ENCODE measurements at places on chromosomes 6 and 20.

DNA sequence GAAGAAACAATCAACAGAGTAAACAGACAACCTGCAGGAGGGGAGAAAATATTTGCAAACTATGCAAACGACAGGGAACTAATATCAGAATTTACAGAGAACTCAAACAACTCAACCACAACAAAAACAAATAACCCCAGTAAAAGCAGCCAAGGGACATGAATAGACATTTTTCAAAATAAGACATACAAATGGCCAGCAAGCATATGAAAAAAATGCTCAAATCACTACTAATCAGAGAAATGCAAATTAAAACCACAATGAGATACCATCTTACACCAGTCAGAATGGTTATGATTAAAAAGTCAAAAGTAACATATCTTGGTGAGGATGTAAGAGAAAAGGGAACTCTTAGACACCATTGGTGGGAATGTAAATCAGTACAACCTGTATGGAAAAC, 215.0 kb downstream of the THBS2 start:
- no peak for DNase-seq

GRCh38 chr6:37860226-37860839, 40.8 kb downstream of the ZFAND3 start:
- DNase-seq, result peak; percentile 31

GRCh38 chr20:17875106-17875980, 93.3 kb downstream of the SNX5 start:
- DNase-seq, result peak; percentile 56

GRCh38 chr20:4283016-4283415, 267.7 kb upstream of the RNF24 start:
- DNase-seq, result no peak

- DNase-seq, result no peak
These were observed 615 bp upstream of the EYA2 start for GRCh38 chr20:46893877-46894578.

DNA sequence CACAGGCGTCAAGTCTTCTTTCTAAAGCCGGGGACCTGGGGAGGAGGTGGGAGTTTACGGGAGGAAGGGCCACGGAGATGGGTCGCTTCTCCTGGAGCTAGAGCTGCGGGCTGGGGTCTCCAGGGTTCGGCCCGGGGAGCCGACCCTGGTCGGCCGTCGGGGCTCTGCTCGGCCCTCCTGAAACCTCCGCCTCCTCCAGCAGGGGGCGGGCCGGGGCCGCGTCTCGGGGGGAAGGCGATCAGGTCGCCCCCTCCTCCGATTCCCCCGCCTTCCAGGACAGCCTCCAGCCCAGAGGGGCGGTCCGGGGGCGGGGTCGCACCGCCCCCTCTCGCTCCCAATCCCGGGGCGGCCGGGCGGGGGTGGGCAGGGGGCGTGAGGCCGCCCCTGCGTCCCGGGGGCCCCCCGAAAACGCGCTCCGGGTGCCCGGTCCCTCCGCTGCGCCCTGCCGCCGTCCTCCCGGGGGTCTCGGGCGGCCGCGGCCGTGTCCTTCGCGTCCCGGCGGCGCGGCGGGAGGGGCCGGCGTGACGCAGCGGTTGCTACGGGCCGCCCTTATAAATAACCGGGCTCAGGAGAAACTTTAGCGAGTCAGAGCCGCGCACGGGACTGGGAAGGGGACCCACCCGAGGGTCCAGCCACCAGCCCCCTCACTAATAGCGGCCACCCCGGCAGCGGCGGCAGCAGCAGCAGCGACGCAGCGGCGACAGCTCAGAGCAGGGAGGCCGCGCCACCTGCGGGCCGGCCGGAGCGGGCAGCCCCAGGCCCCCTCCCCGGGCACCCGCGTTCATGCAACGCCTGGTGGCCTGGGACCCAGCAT, at the start of gene CEBPB:
Gene CEBPB (plus strand): TSS at position 580 of the 814 bp plus-strand sequence. CDS start 204 bp downstream, at position 784.
- peak; percentile 70 for DNase-seq

DNA sequence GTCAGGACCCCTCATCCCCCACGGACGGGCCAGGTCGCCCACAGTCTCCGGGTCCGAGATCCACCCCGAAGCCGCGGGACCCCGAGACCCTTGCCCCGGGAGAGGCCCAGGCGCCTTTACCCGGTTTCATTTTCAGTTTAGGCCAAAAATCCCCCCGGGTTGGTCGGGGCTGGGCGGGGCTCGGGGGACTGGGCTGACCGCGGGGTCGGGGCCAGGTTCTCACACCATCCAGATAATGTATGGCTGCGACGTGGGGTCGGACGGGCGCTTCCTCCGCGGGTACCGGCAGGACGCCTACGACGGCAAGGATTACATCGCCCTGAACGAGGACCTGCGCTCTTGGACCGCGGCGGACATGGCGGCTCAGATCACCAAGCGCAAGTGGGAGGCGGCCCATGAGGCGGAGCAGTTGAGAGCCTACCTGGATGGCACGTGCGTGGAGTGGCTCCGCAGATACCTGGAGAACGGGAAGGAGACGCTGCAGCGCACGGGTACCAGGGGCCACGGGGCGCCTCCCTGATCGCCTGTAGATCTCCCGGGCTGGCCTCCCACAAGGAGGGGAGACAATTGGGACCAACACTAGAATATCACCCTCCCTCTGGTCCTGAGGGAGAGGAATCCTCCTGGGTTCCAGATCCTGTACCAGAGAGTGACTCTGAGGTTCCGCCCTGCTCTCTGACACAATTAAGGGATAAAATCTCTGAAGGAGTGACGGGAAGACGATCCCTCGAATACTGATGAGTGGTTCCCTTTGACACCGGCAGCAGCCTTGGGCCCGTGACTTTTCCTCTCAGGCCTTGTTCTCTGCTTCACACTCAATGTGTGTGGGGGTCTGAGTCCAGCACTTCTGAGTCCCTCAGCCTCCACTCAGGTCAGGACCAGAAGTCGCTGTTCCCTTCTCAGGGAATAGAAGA, 978 bp downstream of the HLA-A start:
- no peak for DNase-seq

- DNase-seq, result no peak
These were observed 146.6 kb upstream of the SLC22A16 start for GRCh38 chr6:110622912-110623578.

- no peak for DNase-seq
These were observed 102.7 kb downstream of the ANKRD60 start for GRCh38 chr20:58125726-58126125.

GRCh38 chr6:19697744-19698290, 139.4 kb upstream of the ID4 start:
- no peak for DNase-seq

DNA sequence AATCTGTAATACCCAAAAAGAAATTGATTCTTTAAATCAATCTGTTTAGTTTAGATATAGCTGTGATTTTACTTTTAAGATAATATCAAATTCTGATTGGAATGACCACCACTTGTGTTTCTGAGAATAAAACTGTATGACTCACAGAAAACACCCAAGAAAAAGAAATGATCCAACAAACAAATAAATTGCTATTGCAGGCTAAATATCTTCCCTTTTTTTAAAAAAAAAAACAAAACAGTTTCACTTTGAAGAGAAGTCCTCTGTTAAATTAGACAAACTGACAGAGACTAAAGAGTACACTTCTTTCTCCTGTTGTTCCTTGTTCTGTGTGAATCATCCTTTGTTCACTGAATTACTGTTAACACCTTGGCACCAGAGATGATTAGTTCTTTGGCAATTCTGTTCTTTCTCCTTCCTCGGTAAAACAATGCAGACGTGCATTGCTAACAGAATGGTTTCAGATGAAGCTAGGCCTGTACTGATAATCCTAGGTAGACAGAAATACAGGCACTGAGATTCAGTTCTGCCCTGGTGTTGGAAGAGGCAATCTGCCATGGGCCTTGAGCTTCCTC, 895.2 kb upstream of the CITED2 start:
- DNase-seq, result no peak

DNA sequence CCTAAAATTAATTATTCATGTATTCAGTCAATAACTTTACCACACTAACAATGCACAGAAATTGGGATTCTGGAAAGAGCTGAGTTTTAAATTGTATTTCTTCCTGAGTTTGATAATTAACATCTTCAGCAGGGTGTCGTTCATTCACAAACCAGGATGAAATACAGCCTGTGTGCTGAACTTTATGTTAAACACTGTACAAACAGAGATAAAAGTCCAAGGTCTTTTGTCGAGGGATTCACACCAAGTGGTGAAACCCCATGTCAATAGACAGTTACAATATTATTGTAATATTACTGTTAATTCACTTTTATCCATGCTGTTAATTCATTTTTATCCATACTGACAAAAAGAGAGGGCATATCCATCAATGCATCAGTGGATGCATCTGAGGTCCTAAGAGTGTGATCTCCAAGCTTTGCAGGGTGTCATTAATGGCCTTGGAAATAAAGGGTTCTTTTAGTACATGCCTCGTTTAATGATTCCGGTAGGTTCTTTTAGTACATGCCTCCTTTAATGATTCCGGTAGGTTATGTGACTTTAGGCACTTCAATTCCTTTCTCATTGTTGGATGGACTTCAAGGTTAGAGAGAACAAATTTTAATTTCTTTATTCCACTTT, 234.3 kb downstream of the PLCB1 start:
- no peak for DNase-seq

DNA sequence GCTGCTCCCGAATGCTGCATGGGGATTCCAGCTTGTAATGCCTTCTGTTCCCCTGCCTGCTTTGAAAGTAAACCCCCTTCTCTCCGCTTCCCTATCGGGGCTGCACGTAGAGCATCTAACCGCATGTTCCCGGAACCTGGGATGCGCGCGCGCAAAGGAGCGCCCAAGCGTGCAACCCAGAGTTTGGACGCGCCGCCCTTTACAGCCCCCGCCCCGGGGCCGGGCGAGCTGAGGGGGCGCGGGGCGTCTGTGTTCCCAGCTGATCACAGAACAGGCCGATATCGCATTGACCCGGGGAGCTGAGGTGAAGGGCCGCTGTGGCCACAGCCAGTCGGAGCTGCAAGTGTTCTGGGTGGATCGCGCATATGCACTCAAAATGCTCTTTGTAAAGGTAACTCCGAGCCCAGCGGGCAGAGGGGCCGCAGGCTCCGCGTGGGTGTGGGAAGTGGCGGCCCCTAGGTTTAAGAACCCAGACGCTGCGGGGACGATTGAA, 1.4 kb downstream of the LAMP5 start:
- DNase-seq, result no peak

DNA sequence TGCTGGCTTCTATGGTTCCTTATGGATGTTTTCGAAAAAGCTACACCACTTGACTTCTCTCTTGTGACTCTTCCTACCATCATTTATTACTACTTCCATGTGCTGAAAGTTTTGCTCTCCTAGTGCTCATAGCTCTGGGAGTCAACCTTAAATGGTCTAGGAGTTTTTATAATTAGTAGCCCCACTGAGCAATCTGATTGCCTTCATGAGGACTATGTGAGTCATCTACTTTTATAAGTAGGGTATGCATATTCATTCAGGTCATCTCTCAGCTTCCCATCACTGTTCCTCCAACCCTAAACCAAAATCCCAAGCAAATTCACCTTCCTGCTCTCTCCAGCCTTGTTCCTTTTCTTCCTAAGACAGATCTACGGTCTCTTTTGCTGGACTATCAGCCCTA, 17.4 kb upstream of the FAXC start:
- no peak for DNase-seq

GRCh38 chr6:141634269-141634668, 498.5 kb upstream of the GJE1 start:
- no peak for DNase-seq

GRCh38 chr6:104519566-104519965, 340.2 kb downstream of the HACE1 start:
- DNase-seq, result no peak

DNA sequence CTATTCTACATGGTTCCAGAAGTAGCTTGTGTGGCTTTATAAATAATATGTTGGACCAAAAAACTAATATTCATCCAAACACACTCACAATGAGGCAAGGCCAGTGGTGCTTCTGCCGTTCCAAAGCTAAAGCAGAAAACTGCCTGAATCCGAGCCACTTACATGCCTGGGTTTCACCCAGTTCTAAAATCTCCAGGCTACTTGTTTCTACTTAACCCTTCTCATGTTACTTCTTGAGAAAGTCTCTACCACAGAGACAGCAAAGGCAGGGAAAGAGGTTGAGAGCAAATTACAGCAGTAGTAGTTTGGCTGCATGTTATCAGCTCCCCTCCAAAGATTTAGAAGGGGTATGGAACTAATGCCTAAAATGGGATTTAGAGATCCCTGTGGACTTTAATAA, 62.0 kb downstream of the FAXC start:
- DNase-seq, result no peak

GRCh38 chr6:16511723-16512489, 249.4 kb downstream of the ATXN1 start:
- no peak for DNase-seq

GRCh38 chr6:44257025-44257752, at the start of gene SLC35B2:
SLC35B2 (minus strand) TSS chr6:44257528; CDS start chr6:44257410, 118 bp downstream.
- DNase-seq, result peak; percentile 31

- DNase-seq, result no peak
These were observed 7.5 kb downstream of the BPI start for GRCh38 chr20:38311491-38311890.

GRCh38 chr20:51529758-51530157, 12.8 kb downstream of the NFATC2 start:
- DNase-seq, result no peak

Data from NCI-H446 treated with DMSO at 0.1 percent for 48 hours (cell line).